ENCODE measurements at places on chromosomes 16 and 17.

GRCh38 chr17:83042522-83043158 is 36.8 kb upstream of the METRNL start:
- no peak overlapping the region for H3K4me3 ChIP-seq
- no peaks in the 10 kb centered on the region for H3K36me3 ChIP-seq
- H3K4me1 ChIP-seq: no peaks in the 10 kb centered on the region
- DNase-seq: no peak
- no peaks in the 10 kb centered on the region for H3K27me3 ChIP-seq
- no peak overlapping the region for H3K27ac ChIP-seq

DNA sequence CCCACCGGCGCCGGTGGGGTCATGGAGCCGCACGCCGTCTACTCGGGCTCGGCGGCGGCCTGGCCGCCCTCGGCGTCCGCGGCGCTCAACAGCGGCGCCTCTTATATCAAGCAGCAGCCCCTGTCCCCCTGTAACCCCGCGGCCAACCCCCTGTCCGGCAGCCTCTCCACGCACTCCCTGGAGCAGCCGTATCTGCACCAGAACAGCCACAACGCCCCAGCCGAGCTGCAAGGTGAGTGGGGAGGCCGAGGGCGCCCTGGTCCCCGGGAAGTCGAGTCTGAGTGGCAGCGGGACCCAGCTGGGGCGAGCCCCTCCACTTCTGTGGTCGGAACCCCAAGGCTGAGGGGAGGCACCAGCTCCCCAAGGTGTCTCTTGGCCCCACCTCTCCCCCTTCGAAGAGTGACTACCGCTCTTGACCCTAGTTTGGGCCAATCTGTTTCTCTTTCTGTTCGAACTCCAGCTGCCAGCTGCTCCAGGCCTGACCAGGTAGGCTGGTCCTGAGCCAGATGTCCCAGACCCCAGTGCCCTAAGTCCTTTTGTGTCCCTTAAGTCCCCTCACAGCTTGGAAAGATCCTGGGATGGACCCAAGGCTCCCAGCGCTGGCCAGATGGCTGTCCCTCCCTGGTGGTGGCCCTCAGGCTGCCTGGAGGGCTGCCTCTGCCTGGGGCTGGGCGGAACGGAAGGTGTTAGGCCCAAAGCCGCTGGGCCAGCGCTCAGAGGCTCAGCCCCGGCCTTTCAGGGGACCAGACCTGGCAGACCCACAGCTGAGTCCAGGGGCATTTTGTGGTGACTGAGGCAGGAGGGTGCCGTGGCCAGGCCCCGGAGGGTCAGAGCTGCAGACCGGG is 1.2 kb downstream of the FOXF1 start:
- H3K27ac ChIP-seq: peak overlapping the region; percentile 95
- peaks cover 34% of the 10 kb centered on the region for H3K4me1 ChIP-seq
- DNase-seq: no peak
- H3K4me3 ChIP-seq: peak overlapping the region; percentile 69

DNA sequence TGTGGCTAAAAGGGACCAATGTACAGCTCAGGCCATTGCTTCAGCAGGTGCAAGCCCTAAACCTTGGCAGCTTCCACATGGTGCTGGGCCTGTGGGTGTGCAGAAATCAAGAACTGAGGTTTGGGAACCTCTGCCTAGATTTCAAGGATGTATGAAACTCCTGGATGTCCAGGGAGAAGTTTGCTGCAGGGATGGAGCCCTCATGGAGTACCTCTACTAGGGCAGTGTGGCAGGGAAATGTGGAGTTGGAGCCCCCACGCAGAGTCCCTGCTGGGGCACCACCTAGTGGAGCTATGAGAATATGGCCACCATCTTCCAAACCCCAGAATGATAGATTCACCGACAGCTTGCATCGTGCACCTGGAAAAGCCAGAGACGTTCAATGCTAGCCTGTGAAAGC is 13.0 kb downstream of the EFCAB5 start:
- H3K4me1 ChIP-seq: no peaks in the 10 kb centered on the region
- H3K27ac ChIP-seq: no peak overlapping the region
- no peak for DNase-seq
- H3K4me3 ChIP-seq: no peak overlapping the region
- H3K27me3 ChIP-seq: no peaks in the 10 kb centered on the region

DNA sequence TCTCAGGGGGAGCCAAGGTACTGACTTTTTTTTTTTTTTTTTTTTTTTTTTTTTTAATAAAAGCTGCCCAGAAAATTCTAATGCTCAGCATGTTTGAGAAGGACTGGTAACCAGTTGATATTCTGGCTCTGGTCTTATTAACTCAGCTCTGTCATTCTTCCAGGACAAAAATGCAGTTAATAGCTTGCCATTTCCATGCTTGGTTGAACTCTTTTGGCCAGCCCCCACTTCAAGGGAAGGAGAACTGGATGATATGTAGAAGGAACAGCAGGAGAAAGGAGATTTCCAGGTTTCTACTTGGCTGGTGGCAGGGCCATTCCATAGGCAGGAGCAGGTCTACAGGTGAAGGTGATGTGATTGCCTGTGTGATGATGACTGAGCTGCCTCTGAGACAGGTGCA is 59.2 kb upstream of the TANC2 start:
- H3K27me3 ChIP-seq: no peaks in the 10 kb centered on the region
- H3K36me3 ChIP-seq: no peaks in the 10 kb centered on the region
- no peak overlapping the region for H3K4me3 ChIP-seq
- peaks cover 6% of the 10 kb centered on the region for H3K4me1 ChIP-seq
- no peak for DNase-seq
- H3K27ac ChIP-seq: no peak overlapping the region

- H3K36me3 ChIP-seq: no peaks in the 10 kb centered on the region
- H3K27me3 ChIP-seq: no peaks in the 10 kb centered on the region
- peaks cover 11% of the 10 kb centered on the region for H3K4me1 ChIP-seq
- DNase-seq: no peak
- H3K27ac ChIP-seq: no peak overlapping the region
- no peak overlapping the region for H3K4me3 ChIP-seq
These were observed 3.9 kb downstream of the FZD2 start for GRCh38 chr17:44561237-44561623.

DNA sequence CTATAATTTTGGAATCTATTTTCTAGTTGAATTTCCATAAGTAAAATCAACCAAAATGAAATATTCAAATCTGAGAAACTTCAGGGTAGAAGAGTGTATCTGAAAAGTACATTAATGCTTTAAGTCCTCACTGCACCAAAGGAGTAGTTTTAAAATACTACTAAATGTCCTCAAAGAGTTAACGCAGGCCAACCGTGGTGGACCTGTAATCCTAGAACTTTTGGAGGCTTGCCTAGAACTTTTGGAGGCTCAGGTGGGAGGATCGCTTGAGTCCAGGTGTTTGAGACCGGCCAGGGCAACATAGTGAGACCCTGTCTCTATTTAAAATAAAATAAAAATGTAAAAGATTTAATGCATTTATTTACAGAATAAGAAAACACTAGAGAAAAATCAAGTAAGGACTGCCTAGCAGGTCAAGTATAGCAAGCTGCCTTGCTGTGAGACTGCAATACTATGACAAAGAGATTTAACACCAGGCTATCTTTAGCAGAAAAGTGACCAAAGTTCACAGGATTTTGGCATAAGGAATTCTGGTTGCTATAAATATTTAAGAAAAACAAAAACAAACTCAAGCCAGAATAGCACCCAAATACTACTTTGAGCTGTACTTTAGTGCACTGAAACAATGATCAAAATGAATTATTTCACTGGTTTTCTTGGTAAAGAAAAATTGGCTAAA is 41.0 kb downstream of the CHCT1 start:
- H3K27ac ChIP-seq: no peak overlapping the region
- peaks cover 93% of the 10 kb centered on the region for H3K36me3 ChIP-seq
- H3K27me3 ChIP-seq: no peaks in the 10 kb centered on the region
- peaks cover 4% of the 10 kb centered on the region for H3K4me1 ChIP-seq
- no peak for DNase-seq

DNA sequence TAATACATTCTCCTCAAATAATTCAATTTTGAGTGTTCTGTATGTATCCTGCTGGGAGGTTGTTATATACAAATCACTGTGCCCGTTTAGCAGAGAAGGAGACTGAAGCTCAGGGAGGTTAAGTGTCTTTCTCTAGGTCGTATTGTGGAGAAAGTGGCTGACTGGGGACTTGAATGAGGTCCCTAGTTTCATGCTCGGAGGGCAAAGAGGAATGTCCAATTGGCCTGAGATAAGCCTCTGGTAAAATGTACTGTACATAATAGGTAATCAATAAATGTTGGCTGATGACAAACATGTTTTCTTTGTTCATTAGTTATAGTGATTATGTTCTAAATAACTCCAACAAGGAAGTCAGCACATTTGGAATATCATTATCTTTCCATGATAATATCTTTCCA is 442.6 kb downstream of the UTP18 start:
- no peak overlapping the region for H3K27ac ChIP-seq
- no peak overlapping the region for H3K4me3 ChIP-seq
- H3K36me3 ChIP-seq: no peaks in the 10 kb centered on the region

- peaks cover 8% of the 10 kb centered on the region for H3K4me1 ChIP-seq
- no peak for DNase-seq
- no peaks in the 10 kb centered on the region for H3K36me3 ChIP-seq
- no peaks in the 10 kb centered on the region for H3K27me3 ChIP-seq
- no peak overlapping the region for H3K27ac ChIP-seq
- no peak overlapping the region for H3K4me3 ChIP-seq
These were observed 309.0 kb downstream of the CDH13 start for GRCh38 chr16:82935766-82936165.

DNA sequence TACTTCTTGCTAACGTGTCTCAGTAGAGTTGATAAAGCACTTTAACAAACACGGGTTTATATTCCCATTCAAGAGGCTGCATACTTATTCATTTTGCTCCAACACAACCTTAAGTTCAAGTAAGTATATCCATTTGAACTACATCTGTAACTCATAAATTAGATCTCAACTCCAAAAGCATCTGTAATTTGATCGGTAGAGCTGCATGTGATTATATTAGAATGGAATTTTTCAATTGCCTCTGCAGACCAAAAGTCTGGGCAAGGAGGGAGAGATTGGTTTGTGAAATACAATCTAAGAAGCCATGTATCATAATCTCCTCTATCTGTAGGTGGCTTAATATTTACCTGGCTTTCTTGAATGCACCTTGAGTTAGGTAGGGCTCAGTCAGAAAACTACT is 371.0 kb downstream of the RBFOX1 start:
- no peaks in the 10 kb centered on the region for H3K27me3 ChIP-seq
- no peak overlapping the region for H3K4me3 ChIP-seq
- H3K4me1 ChIP-seq: no peaks in the 10 kb centered on the region
- no peak for DNase-seq

DNA sequence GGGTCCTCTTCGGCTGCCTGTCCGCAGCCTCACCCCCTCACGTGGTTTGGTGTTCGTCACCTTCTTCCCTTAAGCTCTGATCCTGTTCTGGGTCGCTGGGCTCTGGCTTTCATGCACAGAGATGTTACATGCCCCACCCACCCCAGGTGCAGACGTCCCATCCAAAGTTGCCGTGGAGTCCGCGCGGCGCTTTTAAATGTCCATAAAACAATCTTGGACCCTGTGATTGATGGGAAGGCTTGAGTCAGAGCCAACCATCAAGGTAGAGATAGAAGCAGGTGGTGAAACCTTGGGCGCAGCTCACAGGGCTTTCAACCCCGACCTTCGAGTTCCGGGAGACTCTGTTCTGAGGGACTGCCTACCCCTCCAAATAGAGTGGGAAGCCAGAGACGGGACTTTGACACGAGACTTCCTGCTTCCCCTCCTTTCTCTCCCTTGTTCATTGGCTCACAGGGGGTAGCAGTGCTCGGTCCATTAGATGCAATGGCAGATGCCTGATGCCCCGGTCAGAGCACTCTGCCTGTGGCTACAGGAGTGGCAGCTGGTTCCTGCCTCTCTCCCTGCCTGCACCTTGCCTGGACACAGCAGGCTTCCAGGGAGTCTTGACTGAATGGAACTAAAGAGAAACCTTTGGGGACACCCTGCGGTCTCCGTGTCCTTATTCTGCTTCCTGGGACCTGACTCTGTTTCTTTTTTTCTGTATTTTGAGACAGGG is 4.0 kb downstream of the ENGASE start:
- no peak for DNase-seq
- H3K36me3 ChIP-seq: peaks cover 17% of the 10 kb centered on the region
- H3K4me3 ChIP-seq: no peak overlapping the region
- H3K4me1 ChIP-seq: peaks cover 13% of the 10 kb centered on the region

DNA sequence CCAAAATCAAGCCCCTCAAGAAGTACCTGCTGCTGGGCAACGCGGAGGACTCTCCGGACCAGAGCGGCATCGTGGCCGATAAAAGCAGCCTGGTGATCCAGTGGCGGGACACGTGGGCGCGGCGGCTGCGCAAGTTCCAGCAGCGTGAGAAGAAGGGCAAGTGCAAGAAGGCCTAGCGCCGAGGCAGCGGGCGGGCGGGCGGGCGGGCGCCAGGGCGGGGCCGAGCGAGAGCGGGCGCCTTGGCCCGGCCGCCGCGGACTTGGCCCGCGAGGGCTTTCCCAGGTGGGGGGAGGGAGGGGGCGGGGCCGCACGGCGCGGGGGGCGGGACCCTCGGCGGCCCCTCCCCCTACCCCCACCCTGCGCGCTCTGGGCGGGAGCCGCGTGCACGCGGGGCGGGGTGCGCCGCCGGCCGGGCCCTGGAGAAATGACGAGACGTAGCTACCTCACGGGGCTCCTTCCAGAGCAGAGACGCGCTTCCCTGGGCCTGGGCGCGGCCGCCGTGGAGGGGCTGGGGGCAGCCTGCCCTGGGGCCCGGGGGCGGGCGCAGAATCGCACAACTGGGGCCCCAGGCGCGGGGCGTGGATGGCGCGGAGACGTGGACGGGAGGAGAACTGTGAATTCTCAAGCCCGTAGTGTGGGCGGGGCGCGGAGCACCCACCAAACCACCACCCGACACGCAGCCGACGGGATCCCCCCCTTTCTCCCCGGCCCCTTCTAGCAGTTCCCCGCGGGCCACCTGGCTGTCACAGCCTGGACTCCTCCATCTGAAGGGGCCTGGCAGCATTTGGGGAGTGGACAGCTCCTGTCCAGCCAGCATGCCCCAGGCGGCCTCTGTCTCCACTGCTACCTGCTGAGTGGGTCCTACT is 218.7 kb downstream of the NTN1 start:
- peaks cover 25% of the 10 kb centered on the region for H3K4me1 ChIP-seq
- H3K36me3 ChIP-seq: no peaks in the 10 kb centered on the region
- H3K27me3 ChIP-seq: no peaks in the 10 kb centered on the region

- no peak overlapping the region for H3K27ac ChIP-seq
- H3K27me3 ChIP-seq: no peaks in the 10 kb centered on the region
- no peak overlapping the region for H3K4me3 ChIP-seq
- H3K4me1 ChIP-seq: no peaks in the 10 kb centered on the region
- no peaks in the 10 kb centered on the region for H3K36me3 ChIP-seq
These were observed 201.2 kb upstream of the HSBP1 start for GRCh38 chr16:83606486-83607030.

DNA sequence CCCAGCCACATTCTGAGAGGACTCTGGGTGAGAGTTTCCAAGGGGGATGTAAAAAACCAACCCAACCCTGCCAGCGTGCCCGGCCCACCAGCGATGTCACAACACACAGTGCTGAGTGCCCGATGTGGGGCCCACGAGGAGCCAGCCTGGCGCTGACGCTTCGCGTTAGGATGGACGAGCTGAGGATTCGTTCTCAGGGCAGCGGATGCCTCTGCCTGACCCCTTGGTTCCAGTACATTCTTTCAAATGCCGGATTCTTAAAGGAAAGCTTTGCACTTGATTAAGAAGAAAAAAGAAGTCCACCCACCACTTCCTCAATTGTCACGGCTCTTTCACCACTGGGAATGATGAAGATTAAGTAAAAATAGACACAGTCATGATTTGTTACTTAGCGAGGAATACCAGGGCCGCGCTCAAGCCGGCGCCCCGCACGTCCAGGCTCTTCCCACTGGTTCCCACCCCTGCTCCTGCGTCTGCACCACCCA is 79.4 kb downstream of the IRF8 start:
- peaks cover 53% of the 10 kb centered on the region for H3K27me3 ChIP-seq
- DNase-seq: no peak
- no peak overlapping the region for H3K27ac ChIP-seq
- no peaks in the 10 kb centered on the region for H3K4me1 ChIP-seq
- no peaks in the 10 kb centered on the region for H3K36me3 ChIP-seq
- H3K4me3 ChIP-seq: no peak overlapping the region
